NCI-H1694 (cell line): ENCODE measurements at places on chromosomes 5 and 9.

GRCh38 chr5:1754531-1755220, 45.0 kb downstream of the MRPL36 start:
- no peak for DNase-seq

DNA sequence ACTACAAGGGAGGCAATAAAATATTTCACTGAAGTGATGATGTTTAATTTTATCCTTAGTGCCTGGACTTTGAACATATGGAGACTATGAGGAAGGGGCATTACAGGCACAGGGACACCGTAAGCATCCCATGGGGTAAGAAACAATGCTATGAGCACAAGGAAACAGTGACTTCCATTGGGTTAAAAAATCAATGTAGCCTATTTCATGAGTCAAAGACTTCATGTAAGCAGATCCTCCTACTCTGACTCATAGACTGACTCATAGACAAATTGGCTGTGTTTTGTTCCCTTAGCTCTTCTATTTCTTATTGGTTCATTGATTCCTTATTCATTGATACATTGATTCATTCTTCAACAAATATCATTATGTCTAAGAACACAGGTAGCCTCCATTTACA, 351.0 kb downstream of the PRELID2 start:
- no peak for DNase-seq

- no peak for DNase-seq
Measured at GRCh38 chr5:33978306-33978705, 6.2 kb downstream of the SLC45A2 start.

- DNase-seq = no peak
Measured at GRCh38 chr9:16206518-16206917, 653.7 kb downstream of the CCDC171 start.

DNA sequence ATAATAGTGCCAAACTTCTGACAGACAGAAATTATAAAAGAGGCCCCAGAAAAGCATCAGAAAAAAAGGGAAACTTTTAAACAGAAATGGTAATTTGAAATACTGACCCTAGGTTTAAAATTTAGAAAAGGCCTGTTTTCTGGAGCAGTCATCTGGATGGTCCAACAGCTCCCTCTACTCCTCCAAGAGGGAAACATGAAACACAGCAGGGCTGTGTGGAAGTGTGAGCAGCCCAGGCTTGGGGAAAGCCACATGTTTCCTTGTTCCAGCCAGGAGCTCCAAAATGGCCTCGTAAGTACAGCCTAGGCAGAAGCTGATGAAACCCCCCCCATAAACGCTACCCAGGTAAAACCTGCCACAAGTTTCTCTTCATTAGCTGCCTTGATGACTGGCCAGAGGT, 499.3 kb upstream of the ADAMTS16 start:
- DNase-seq = no peak

- DNase-seq = no peak
Measured at GRCh38 chr9:16730162-16730561, 140.3 kb downstream of the BNC2 start.
